Stimulated activated CD8-positive, alpha-beta memory T cell treated with anti-CD3 and anti-CD28 coated beads, Interleukin-2, amount 100 ng/mL, for 48 hours (primary cell): ENCODE measurements at places on chromosomes 12 and 14.

DNA sequence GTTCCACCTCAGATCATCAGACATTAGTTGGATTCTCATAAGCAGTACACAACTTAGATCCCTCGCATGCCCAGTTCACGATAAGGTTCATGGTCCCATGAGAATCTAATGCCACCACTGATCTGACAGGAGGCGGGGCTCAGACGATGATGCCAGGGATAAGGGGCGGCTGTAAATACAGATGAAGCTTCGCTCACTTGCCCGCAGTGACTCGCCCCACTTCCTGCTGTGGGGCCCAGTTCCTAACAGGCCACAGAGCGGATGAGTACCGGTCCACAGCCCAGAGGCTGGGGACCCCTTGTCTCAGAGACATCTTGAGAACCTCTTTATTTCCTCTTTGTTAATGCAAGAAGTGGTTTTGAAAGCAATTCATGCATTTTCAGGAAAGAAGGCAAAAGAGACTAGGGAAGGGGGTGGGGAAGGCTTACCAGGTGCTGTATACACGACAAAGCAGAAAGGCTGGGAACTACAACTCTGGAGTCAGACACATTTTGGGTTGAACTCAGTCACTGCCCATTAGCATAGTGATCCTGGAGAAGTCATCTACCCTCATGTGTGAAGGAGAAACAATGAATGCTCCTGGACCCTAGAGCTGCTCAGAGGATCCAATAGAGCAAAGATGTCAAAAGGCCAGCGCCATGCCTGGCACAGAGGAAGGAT lies 68.7 kb downstream of the EID3 start:
- peak; percentile 30 for DNase-seq

GRCh38 chr12:97899956-97900355 lies 437.4 kb downstream of the RMST start:
- no peak for DNase-seq

DNA sequence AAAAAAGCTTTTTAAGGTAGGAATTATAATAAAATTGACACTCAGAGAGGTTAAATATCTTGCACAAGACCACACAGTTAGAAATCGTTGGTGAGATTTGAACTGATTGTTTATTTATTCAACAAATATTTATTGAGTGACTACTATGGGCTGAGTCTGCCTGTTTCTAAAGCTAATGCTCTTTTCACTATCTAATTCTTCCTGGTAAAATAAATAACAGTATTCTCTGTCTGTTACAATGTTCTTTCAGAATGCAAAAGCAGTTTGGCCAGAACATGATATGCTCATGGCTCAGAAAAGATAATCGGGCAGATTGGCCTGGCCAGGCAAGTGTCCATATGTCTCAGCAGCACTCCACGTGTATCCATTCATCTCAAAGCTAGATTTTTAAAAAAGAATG lies 82.0 kb downstream of the BTG1 start:
- no peak for DNase-seq

DNA sequence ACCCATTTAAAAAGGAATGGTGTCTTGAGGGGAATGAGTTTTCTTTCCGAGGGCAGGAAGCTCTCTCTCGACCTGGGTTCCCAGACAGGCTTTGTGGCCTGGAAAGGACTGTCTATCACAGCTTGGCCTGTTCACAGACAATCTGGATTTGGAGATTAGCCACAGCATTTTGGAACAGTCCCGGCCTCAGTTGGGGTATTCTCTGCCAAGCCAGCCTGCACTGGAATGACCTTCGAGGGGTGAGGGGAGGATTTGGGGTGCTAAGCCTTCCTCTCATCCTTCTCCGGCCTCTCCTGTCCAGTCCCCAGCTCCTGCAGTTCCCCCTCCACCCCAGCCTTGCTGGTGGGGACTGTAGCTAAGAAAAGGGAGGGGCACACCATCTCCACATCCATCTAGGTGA lies 13.0 kb downstream of the TBX5 start:
- DNase-seq = no peak

DNA sequence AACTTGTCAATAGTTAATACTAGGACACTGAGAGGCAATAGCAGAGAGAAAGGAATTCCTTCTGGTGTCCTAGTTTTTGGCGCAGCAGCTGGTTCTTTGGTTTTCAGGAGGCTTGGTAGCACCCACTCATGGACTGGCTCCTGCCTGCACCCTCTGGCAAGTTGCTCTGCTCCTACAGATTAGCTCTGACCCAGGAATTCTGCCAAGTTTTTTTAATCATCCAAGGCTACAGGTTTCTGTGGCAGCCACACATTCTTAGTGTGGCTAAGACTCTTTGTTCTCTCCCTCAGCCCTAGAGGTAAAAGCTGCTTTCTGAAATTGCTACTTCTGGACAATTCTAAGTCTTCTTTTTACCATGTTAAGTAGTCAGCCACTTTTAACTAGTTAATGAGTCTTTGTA lies 72.0 kb upstream of the FKBP4 start:
- DNase-seq = no peak

- DNase-seq = no peak
Observed at GRCh38 chr14:75499084-75499875, 23.0 kb upstream of the BATF start.

GRCh38 chr14:54267172-54267571 lies 129.6 kb upstream of the CDKN3 start:
- no peak for DNase-seq

DNA sequence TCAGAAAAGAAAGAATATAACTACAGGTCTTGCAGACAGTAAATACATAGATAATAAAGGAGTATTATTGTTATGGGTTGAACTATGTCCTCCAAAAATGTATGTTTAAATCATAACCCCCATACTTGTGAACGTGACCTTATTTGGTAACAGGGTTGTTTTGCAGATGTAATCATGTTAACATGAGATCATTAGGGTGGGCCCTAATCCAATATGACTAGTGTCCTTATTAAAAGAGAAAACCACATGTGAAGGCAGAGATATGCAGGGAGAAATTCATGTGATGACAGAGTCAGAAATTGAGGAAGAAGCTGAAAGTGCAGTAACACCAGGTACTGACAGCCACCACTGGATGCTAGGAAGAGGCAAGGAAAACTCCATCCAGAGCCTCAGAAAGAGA lies 29.0 kb downstream of the MAGOHB start:
- no peak for DNase-seq

DNA sequence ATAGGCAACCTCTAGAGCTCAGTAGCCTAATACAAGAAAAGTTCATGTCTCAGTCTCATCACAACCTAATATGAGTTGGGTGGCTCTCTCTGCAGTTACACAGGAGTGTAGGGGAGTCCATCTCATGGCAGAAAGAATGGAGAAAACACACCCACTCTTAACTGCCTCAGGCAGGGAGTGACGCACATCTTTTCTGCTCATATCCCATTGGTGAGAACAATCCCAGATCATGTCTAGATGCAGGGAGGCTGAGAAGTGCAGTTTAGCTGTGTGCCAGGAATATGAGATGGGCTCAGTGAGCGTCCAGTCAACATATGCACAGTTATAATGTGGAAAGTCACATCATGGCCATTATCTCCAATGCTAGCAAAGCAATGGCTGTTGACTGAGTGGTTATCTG lies 59.3 kb upstream of the KCNA5 start:
- DNase-seq = no peak

DNA sequence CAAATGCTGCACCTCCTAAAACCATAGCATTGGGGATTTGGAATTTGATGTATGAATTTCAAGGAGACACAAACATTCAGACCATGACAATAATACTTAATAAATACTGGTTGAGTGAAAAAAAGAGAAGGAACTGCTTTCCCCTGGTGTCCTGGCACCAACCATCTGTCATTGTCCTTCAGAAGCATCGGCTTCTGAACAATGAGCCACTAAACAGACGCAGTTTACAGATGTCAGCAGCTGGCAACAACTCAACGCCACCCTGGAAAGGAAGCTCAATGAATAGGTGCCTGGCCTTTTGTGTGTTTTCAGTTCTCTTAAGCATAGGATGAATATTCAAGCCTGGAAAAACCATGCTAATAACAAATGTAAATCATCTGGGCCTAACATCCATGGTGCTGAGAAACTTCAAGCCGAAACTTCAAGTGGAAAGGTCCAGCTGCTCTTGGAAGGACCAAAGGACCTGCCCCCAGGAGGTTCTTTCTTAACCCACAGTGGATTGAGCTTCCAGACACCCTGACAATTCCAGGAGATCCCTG lies 101.3 kb downstream of the WIF1 start:
- DNase-seq = no peak

DNA sequence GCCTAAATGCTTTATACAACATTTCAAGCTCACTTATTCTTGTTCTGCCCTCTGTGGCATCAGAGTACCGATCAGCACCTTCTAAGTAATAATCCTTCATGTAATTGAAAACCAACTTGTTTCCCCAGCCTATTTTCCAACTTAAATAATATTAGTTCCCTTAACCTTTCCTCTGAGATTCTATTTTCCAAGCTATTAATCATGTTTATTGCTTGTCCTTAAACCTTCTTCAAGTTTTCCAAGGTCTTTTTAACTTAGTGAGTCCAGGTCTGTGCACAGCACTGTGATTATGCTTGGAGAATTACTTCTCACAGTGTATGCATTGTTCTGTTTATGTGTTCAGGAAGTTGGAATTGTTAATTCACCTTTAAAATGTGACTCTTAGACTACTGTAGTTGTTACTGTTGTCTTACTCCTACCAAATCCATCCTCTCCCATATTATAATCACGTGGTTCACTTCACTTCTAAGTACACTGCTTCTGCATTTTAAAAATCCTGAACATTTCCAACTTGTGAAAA lies 1039.3 kb upstream of the FOXG1 start:
- DNase-seq = no peak

DNA sequence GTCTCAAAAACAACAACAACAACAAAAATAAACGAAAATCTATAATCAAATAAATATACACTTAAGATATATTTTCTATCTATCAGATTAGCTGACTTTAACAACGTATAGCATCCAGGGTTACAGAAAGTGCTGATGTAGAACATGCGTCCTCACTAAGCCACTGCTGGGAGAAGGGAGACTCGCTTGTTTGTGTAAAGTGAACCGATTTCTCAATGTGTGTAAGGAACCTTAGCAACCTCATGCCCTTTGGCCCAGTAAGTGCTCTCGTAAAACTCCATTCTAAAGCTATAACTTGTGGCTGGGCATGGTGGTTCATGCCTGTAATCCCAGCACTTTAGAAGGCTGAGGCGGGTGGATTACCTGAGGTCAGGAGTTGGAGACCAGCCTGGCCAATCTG lies 23.8 kb downstream of the NFKBIA start:
- DNase-seq = no peak

- DNase-seq = no peak
Observed at GRCh38 chr12:76242813-76243550, 105.2 kb downstream of the BBS10 start.

DNA sequence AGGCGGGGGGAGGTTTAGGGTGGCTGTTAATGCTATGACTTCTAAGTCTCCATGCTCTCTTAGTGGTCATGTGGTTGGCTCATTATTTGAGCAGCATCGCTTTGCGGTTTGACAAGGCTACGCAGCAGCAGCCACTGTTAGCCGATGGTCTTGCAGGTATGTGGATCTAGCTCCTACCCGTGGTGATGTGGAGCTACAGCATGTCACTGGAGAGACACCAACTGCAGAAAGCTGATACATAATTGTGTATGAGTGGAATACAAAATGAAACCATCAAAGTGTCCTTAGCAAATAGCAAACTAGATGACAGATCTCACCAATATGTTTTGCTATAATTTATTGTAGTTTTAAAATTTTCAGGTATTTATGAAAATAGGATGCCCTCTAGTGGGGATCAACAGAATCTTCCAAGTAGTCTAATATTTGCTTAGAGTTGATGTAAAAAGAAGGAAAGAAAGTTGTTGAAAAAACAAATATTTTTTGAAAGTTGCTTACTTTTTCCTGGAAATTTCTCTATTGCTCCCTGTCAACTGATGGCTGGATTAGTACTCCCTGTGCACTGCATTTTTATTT lies 94.9 kb downstream of the NAV3 start:
- peak; percentile 0 for DNase-seq

DNA sequence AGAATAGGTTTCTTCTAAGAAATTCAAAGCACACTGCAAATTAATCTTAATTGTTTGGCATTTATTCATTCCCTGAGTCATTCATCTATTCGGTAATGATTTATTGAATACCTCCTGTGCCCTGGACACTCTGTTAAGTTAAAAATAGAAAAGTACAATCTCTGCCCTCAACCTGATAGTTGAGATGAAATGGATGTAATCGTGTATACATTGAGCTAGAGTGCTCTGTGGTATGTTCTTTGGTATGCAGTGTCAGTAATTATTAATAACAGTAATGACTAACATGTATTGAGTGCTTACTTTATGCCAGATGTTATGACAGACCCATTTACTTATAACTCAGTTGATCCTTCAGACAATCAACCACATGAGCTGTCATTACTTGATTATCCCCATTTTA lies 47.6 kb downstream of the UTP20 start:
- DNase-seq = no peak

- no peak for DNase-seq
Observed at GRCh38 chr12:115891556-115892164, 385.8 kb downstream of the MED13L start.

GRCh38 chr14:59175404-59175803 lies 13.1 kb upstream of the DAAM1 start:
- DNase-seq = no peak

DNA sequence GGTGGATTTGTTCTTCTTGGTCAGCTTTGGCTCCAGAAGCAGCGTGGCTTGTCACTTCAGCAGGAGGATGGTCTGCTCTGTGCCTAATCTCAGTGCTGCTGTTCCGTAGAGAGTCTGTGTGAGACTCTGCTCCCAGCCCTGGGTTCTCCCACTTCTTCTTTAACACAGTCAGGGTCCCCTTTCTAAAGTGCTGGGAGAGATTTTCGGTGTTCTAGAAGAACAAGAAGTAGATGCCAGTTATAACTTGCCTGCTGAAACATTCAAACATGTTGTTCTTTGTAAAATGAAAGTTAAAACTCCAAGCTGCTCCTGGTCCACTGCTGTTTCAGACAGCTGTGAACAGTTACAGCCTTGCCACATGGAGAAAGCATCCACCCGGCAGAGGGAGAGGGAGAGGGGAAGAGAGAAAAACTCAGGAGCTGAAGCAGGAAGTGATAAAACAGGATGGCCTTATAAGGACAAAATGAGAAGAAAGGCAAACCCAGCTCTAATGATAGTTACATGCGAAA lies 55.2 kb upstream of the CERS5 start:
- DNase-seq = no peak

- DNase-seq = no peak
Observed at GRCh38 chr14:62081012-62081612, 318.9 kb downstream of the SNAPC1 start.

GRCh38 chr12:116392061-116392460 lies 114.6 kb upstream of the MED13L start:
- no peak for DNase-seq

DNA sequence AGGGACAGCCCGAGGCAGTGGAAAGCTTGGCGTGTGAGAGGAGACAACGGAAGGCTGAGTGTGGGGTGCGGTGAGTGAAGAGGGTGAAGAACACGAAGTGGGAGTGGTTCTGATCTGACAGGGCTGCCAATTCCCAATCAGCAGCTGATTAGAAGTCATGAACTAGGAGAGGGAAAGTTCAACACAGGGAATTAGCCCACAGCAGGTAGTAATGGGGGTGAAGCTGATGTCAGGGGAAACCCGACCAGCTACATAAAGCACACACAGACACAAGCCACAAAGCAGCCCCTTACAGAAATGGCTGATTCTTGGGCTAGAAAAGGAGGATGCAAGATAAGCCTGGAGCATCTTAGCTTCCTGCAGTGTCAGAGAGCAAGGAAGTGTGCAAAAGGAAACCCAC lies 47.5 kb upstream of the TCL1A start:
- no peak for DNase-seq
